RPMI7951 (cell line): ENCODE measurements at places on chromosomes 3 and 15. TPM values are rescaled to one million over a fixed set of nuclear protein-coding genes. Genes with fewer than 3 reads are reported as not detected.

- DNase-seq: no peak
Observed at GRCh38 chr3:188754267-188754666, 417.5 kb upstream of the TPRG1 start.

DNA sequence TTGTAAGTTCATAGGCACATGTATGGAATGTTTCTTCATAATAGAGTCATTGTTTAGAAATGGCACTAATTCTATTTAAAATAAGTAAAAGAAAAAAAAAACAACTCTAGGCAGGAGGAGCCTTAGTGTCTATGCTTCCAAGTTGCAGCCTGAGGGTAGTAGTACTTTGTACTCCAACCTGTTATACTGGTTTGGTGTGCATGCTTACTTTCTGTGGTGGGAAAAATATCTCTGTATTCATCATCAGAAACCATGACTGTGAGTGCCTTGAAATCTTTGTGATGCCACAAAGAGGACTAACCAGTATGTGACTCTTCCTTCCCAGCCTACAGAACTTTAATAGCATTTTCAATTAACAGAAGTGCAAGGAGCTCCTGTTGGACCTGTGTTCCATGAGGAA is 4.4 kb downstream of the NAALADL2 start:
- no peak for DNase-seq

The HGD gene
- total RNA-seq: 0.24 TPM in 1 of 2 replicates, not detected in the other

- peak; percentile 31 for DNase-seq
Observed at GRCh38 chr3:186251948-186252619, 110.0 kb downstream of the DGKG start.

DNA sequence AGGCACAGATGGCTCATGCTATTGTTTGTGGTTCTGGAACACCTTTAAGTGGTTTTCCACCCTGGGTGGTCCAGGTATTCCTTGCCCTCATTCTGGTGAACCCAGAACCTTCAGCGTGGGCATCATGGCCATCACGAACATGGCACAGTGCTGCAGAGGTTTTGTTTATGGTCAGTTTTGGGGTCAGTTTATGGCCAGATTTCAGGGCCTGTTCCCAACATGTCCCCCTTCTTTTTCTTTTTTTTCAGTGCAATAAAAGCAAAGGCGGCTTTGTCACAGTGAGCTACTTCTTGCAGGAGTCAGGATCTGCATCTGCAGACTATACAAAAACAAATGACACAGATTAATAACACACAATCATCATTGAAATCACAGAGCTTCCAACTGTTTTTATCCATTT is 1085.0 kb upstream of the ALCAM start:
- DNase-seq: no peak

- peak; percentile 89 for DNase-seq
Observed at GRCh38 chr15:85099195-85099803, 117.6 kb downstream of the PDE8A start.

GRCh38 chr15:79853492-79854328 is 43.1 kb downstream of the MTHFS start:
- DNase-seq: peak; percentile 73

DNA sequence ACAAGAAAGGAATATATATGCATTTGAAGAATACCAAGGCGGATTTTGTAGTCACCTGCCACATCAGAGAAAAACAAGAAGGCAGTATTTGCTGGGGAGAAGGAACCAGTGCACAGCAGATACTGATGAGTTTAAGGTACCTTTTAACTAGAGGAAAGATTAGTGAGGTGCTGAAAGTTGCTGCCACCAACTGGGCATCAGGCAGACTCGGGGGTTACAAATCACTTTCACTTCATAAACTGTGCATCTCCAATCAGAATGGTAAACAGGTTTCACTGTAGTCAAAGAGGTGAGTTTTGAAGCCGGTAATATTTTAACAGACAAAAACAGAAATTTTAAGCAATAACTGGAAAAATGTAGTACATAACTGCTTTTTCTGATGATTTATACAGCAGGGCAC is 4.1 kb downstream of the FBN1 start:
- peak; percentile 63 for DNase-seq

GRCh38 chr3:100782348-100782747 is 73.1 kb downstream of the TFG start:
- no peak for DNase-seq

DNA sequence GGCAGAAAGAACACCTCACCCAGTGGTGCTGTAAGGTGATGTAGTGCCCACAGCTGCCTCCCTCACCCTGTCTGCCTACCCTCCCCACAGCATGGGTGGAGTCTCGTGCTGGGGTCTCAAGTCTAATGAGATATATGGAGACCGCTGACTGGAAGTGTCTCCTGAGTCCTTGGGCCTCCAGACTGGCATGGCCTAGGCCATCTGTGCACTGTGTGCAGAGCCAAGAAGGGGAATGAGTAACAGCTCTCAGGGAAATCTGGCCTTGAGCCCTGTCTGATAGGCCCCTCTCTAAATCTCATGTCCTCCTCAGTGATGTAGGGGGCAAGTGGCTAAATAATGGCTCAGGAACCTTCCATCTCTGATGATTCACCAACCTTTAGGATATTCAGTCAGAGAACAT is 277.4 kb downstream of the PLCL2 start:
- DNase-seq: no peak

- DNase-seq: peak; percentile 90
Observed at GRCh38 chr3:69182588-69183316, 60.4 kb upstream of the LMOD3 start.

DNA sequence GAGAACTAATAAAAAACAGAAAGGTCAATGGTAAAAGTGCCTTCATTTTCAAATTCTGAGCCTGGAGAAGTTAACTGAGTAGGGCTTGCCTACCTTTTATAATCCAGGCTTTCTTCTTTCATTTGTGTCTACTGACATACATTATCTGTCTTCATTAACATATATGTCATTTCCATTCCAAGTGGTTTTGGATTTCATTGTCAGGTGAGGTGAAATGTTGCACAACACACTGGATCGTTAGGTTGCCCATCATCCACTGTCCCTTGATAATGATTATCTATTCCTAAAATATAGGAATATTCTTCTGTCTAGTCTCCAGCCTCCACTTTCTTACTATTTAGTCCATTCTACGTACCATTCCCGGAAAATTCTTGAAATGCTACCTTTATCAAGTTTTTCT is 55.0 kb upstream of the CP start:
- DNase-seq: no peak

The VGLL3 gene
- total RNA-seq: 10.4 and 19.8 TPM in 2 replicates

- peak; percentile 58 for DNase-seq
Observed at GRCh38 chr3:191982481-191982880, 521.5 kb downstream of the PYDC2 start.

The BTLA gene
- total RNA-seq: 0.10 TPM in 1 of 2 replicates, not detected in the other

DNA sequence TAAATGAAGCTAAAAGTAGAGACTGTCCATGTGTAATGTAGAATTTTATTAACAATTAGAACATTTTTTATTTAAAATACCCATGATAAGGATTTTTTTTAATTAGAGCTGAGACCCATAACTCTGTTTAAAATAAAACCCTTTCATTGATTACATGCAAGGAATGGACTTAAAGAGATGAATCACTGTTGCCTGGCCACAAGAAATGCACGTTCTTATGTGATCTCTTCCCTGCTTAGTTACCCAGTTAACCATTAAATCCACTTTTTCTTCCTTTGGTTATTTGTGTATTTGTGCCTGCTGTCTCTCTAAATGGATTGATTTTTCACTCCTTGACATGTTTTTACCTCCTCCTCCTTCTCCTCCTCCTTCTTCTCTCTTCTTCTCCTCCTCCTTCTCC is 83.3 kb upstream of the SLITRK3 start:
- no peak for DNase-seq

DNA sequence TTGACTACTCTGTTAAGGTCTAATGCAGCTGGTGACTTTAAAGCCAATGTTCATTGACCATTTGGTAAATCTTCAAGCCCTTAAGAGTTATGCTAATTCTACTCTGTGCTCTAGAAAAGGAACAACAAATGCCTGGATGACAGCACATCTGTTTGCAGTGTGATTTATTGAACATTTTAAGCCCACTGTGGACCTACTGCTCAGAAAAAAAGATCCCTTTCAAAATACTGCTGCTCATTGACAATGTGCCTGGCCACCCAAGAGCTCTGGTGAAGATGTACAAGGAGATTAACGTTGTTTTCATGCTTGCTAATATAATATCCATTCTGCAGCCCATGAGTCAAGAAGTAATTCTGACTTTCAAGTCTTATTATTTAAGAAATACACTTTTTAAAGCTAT is 110.8 kb downstream of the TBC1D5 start:
- DNase-seq: no peak

The TLR9 gene
- total RNA-seq: not detected in 2 replicates

GRCh38 chr15:58474741-58475323 is 43.0 kb downstream of the LIPC start:
- no peak for DNase-seq

The TMEM212 gene
- not detected in 2 replicates for total RNA-seq

DNA sequence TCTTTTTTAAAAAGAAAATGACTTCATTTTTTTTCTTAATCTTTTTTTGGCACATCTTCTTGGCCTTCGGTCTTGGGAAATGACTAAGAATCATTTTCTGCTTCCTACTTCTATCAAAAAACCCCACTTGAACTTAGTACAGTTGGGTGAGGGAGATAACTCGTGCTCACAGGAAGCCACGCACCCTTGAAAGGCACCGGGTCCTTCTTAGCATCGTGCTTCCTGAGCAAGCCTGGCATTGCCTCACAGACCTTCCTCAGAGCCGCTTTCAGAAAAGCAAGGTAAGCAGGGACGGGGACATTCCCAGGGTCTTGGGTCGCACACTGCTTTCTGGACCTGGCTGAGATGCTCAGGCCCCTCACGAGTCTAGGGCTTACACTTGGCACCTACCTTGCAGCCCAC is at the start of gene CCR4:
Gene CCR4 (plus strand): TSS at position 235 of the 402 bp plus-strand sequence. CDS start 1,779 bp downstream, outside the sequence.
- DNase-seq: no peak

- DNase-seq: no peak
Observed at GRCh38 chr3:9009976-9010545, 46.8 kb upstream of the RAD18 start.

- no peak for DNase-seq
Observed at GRCh38 chr3:173778251-173778650, 380.7 kb downstream of the NLGN1 start.

The SLC27A2 gene
- total RNA-seq: 0.39 TPM in 1 of 2 replicates, not detected in the other

DNA sequence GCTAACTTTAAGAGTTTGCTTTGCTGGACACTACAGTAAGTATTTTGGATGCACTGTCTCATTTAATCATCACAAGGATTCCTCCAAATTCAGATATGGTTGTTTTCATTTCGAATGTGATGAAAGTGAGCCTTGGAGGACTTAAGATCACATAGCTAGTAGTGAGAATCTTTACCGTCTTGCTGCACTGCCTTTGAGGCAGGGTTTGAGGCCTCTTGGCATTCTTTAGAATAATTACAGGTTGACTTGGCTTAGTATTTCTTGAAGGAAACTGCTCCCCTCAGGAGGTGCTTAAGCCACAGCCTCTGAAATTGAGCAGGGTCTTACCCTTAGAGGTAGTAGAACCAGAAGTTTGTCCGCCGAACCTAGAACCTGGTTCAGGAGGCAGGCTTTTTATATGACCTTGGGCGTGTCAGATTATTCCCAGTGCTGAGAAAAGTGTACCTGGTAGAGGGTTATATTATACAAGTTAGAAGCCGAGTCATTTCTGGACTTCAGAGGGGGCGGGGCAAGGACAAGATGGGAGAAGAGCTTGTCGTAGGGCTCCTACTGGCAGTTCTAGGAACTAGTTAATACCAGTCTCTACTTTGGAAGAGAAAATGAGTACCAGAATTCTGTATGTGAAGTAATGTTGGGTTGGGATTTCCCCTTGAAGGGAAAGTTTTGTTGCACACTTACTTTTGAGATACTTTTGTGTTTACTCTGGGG is 1.1 kb downstream of the TFG start:
- DNase-seq: peak; percentile 75

GRCh38 chr15:70101459-70102113 is 3.9 kb upstream of the TLE3 start:
- peak; percentile 91 for DNase-seq

The WDR49 gene
- 0.12 TPM in 1 of 2 replicates, not detected in the other for total RNA-seq

The CEMIP gene
- total RNA-seq: 1.1 and 2.6 TPM in 2 replicates

DNA sequence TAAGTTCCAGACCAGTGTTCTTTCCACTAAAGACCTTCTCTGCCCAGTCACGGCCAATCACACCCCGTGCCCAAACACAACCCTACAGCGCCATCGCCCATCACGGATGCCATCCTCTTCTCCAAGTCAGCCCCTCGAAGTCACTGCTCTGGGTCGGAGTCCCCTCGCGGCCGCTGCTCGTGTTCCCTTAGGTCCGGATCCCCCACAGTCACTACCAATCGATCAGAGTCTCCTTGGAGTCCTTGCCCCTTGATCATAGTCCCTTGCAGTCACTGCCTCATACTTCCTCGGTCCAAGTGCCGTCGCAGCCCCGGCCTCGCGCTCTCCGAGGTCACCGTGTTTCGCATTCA is 461 bp downstream of the PCYT1A start:
- peak; percentile 28 for DNase-seq

The CKMT1B gene
- not detected in 2 replicates for total RNA-seq

The SEMA5B gene
- total RNA-seq: not detected in 2 replicates

The FAM43A gene
- total RNA-seq: 1.8 and 3.5 TPM in 2 replicates

The CRYBG3 gene
- 14.7 and 16.7 TPM in 2 replicates for total RNA-seq

The ZCWPW2 gene
- total RNA-seq: 0.20 and 0.36 TPM in 2 replicates

DNA sequence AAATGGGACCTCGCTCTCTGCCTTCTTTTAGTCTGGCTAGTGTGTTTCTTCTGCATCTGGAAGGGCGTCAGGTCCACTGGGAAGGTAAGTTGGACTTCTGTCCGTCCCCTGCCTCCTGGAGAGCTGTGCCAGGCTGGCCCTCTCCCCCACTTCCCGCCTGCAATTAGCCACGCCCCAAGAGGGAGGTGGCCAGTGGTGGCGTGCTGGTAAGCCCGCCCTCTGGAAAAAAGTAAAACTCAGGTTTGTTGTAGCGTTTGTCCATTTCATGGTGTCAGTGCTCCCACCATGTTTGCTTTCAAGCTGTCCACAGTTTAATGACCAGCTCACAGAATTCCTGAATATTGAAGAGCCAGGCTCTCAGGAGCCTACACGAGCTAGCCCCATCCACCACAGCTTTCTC is 55.6 kb downstream of the SLC6A6 start:
- DNase-seq: no peak

GRCh38 chr15:77608774-77609173 is 23.9 kb downstream of the LINGO1 start:
- DNase-seq: no peak

DNA sequence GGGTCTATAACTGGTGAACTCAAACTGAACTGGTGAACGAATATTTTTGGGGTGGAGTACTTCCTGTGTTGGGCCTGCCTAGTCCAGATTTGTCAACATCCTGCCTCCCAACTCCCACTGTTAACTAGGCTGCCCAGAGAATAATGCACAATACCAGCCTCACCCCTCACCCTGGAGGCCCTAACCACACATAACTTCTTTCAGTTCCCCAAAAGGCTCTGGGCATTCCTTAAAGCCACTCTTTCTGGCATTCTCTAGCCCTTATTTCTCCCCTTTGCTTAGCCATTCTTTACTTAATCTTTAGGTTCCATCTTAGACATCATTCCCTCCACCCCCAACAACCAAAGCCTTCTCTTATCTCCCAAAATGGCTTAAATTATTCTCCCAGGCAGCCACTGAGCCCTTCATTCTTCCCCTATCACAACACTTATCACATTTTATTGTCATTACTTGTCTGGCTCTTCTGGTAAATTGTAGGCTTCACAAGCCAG is 9.1 kb upstream of the SEC11A start:
- peak; percentile 37 for DNase-seq

The GRAMD2A gene
- not detected in 2 replicates for total RNA-seq

- DNase-seq: no peak
Observed at GRCh38 chr3:180320631-180321030, 281.3 kb upstream of the TTC14 start.
